Mesothelial cell of epicardium (in vitro differentiated cells): ENCODE measurements at places on chromosomes 5 and 9.

GRCh38 chr5:6578676-6579343 lies 54.0 kb downstream of the NSUN2 start:
- no peak for DNase-seq

GRCh38 chr9:87783180-87783579 lies 57.3 kb downstream of the CTSL start:
- DNase-seq: no peak

DNA sequence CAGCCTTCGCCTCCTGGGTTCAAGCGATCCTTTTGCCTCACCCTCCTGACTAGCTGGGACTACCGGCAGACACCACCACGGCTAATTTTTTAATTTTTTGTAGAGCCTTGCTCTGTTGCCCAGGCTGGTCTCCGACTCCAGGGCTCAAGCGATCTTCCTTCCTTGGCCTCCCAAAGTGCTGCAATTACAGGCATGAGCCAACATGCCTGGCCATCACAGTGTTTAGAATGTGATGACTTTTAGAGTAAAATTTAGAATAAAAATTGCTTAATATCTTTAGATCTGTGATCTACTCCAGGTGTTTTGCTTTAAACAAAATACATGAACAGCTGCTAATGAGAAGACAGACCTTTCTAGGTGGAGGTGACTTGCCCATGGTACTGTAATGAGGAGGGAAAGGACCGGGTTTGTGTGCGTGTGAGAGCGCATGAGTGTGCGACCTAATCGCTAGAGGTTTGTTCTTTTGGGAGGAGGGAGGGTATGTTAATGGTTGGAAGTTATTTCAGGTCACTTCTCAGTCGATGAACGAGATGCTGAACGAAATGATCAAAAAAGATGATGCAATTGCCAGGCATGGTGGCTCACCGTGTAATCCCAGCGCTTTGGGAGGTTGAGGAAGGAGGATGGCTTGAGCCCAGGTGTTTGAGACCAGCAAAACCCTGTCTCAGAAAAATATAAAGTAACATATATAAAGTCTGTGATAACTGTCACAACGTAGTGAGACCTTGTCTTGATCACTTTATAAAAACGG lies 2.0 kb downstream of the CNOT6 start:
- DNase-seq: no peak

DNA sequence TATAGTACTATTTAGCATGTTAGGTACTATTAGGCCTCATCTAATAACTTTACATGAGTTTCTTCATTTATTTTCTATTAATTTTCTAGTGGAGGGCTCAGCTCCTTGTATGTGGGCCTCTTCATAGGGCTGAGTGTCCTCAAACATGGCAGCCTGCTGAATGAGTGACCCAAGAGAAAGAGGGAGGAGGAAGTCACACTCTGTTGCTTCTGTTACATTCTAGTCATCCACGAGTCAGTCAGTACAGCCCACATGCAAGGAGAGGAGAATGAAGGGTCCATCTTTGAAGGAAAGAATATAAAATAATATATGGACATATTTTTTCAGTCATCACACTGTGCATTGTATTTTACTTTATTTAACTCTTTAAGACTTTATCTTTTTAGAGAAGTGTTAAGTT lies 66.6 kb upstream of the NR3C1 start:
- no peak for DNase-seq

GRCh38 chr9:134322781-134323241 lies 3.4 kb upstream of the RXRA start:
- no peak for DNase-seq

GRCh38 chr9:131273146-131273855 lies 3.0 kb downstream of the FAM78A start:
- no peak for DNase-seq

- DNase-seq: no peak
These were observed 32.7 kb downstream of the SMC5 start for GRCh38 chr9:70291446-70291845.

DNA sequence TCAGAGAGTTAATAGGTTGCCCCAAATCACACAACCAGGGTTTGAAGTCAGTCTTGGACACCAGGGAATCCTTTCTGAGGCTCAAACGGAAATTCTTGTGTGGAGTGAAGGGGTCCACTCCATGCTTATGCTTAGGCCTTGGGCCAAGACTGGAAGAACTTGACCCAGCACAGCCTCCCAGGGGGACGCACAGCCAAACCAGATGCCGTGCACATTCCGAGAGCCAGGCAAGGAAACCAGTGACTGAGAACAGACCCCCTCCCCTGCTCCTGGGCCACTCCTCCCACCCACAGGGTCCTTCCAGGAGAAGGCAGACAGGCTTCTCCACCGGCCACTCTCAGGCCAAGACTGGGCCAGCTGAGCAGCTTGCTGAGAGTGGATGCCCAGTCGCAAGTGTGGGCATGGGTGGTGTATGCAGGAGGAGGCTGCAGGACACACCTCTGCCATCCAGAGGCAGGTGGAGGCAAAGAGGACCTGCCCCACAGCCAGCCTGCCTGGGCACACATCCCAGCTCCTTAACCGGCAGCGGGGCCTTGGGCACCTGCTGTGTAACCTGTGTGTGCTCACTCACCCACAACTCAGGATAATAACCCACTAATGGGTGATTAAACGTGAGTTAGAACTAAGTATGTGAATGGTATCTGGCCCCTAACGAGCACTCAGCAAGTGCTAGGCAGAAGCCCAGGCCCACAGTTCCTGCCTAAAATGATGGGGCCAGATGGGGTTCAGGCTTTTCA lies 38.0 kb downstream of the NIPAL4 start:
- DNase-seq: no peak
